Thymus (tissue), 14 donors: ENCODE measurements at places on chromosomes 1 and 21. TPM values are rescaled to one million over a fixed set of nuclear protein-coding genes. Genes with fewer than 3 reads are reported as not detected.
A peak's percentile ranks its signal among the peaks of the same experiment; 100 is the strongest.

- no peaks in the 10 kb centered on the region for H3K36me3 ChIP-seq
- H3K4me3 ChIP-seq, result no peak overlapping the region
- DNase-seq, result no peak
- no peaks in the 10 kb centered on the region for H3K4me1 ChIP-seq
Measured at GRCh38 chr1:154849645-154850131, 20.4 kb downstream of the KCNN3 start.

Gene RUNX1
- total RNA-seq, result 18.5 TPM

GRCh38 chr1:15123925-15124324 lies 29.6 kb upstream of the TMEM51 start:
- no peak overlapping the region for H3K27ac ChIP-seq
- no peak overlapping the region for H3K4me3 ChIP-seq
- no peaks in the 10 kb centered on the region for H3K4me1 ChIP-seq
- H3K36me3 ChIP-seq, result no peaks in the 10 kb centered on the region
- DNase-seq, result no peak

- no peak overlapping the region for H3K27ac ChIP-seq
- no peak for DNase-seq
- H3K4me3 ChIP-seq, result no peak overlapping the region
- no peaks in the 10 kb centered on the region for H3K4me1 ChIP-seq
- no peaks in the 10 kb centered on the region for H3K36me3 ChIP-seq
Measured at GRCh38 chr1:83910461-83910860, 88.5 kb downstream of the TTLL7 start.

Gene GPR25
- 0.05 TPM for total RNA-seq

Gene ZNF593OS
- not detected for total RNA-seq

Gene KISS1
- total RNA-seq, result 0.90 TPM

- peaks cover 10% of the 10 kb centered on the region for H3K4me1 ChIP-seq
- no peaks in the 10 kb centered on the region for H3K36me3 ChIP-seq
- no peak overlapping the region for H3K27ac ChIP-seq
Measured at GRCh38 chr1:65063025-65063424, 85.0 kb upstream of the AK4 start.

Gene C1orf94
- total RNA-seq, result not detected

Gene ACOT11
- 1.3 TPM for total RNA-seq

- no peak overlapping the region for H3K4me3 ChIP-seq
- no peaks in the 10 kb centered on the region for H3K36me3 ChIP-seq
- DNase-seq, result no peak
- no peaks in the 10 kb centered on the region for H3K4me1 ChIP-seq
- H3K27ac ChIP-seq, result no peak overlapping the region
Measured at GRCh38 chr21:27759091-27759659, 792.3 kb upstream of the ADAMTS5 start.

- no peak overlapping the region for H3K4me3 ChIP-seq
- peaks cover 30% of the 10 kb centered on the region for H3K27me3 ChIP-seq
- H3K36me3 ChIP-seq, result no peaks in the 10 kb centered on the region
- no peaks in the 10 kb centered on the region for H3K4me1 ChIP-seq
Measured at GRCh38 chr1:184390889-184391288, 4.1 kb downstream of the C1orf21 start.

- H3K36me3 ChIP-seq, result no peaks in the 10 kb centered on the region
- peak; percentile 24 for DNase-seq
- no peak overlapping the region for H3K27ac ChIP-seq
- no peaks in the 10 kb centered on the region for H3K27me3 ChIP-seq
- H3K4me3 ChIP-seq, result no peak overlapping the region
Measured at GRCh38 chr1:193406901-193407300, 220.5 kb upstream of the B3GALT2 start.

Gene SASS6
- total RNA-seq, result 7.4 TPM

Gene C1orf35
- 17.5 TPM for total RNA-seq

DNA sequence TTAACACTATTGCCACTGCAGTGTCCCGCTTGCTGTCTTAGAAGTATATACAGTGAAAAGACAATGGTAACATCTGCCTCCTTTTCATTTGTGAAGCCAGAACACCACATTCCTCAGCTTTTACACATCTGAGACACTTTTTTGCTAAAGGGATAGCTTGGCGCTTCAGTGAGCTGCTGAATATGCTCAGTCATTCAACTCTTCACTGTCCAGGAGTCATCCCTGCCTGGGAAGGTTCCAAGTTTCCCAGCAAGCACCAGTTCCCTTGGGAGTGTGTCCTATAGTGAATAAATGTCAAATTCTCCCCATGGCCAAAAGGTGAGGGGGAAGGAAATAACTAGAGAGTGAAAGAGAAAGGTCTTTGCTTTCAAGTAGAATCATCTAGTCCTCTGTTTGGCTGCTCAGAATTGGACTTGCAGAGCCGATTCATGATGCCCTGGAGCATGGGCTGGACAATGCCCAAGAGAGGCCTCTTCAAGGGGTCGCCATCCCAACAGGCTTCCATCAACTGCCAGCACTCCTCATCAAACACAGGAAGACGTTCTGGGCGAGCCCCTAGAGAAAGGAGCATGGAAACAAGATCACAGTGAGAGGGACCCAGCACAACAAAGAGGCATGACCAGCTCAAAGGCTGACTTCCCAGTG lies 25.5 kb upstream of the RBBP5 start:
- no peak overlapping the region for H3K27ac ChIP-seq
- no peaks in the 10 kb centered on the region for H3K4me1 ChIP-seq
- H3K27me3 ChIP-seq, result no peaks in the 10 kb centered on the region

GRCh38 chr1:51916587-51917405 lies 38.3 kb upstream of the NRDC start:
- DNase-seq, result no peak
- no peaks in the 10 kb centered on the region for H3K4me1 ChIP-seq
- H3K27ac ChIP-seq, result no peak overlapping the region
- peaks cover 2% of the 10 kb centered on the region for H3K27me3 ChIP-seq
- H3K4me3 ChIP-seq, result no peak overlapping the region

DNA sequence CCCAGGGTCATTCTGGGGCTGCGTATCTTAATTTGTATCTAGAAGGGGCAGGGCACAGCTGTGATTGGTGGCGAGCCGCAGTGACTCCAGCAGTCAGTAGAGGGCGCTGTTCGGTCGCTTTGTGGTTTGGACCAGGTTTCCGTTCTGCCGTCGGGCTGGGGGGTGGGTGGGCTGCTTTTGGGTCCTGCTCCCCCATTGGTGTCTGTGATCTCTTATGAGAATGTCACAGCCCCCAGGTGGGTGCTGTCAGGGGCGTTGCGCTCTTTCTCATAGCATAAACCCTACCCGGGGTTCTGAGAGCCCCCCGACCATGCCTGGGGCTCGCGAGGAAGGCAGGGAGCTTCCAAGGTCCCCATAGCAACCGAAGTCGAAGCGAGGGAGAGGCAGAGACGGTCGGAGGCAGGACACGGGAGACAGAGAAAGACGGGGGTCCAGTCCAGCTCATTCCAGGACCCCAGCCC lies 5.4 kb downstream of the TFF3 start:
- no peaks in the 10 kb centered on the region for H3K36me3 ChIP-seq
- no peak overlapping the region for H3K4me3 ChIP-seq
- no peak overlapping the region for H3K27ac ChIP-seq
- DNase-seq, result peak; percentile 63

Gene SERPINC1
- total RNA-seq, result 0.14 TPM

DNA sequence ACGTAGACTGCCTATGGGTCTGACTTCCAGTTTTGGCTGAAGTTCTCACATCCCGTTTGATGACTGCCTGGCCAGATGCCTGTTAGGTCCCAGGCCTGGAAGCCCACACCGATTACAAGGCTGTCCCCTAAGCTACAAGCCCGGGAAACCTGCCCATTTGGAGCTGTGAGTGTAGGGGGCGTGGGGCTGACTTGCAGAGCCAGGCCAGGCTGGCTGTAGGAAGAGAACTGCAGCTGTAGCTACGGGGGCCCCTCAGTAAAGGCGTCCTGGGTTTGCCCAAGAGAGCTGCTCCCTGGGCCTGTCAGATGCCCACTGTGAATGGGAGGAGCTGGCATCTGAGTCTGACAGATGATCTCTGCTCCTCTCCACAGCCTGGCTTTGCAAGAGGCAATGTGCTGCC lies 199.7 kb downstream of the CAMTA1 start:
- H3K27ac ChIP-seq, result no peak overlapping the region
- no peaks in the 10 kb centered on the region for H3K4me1 ChIP-seq
- DNase-seq, result no peak
- H3K36me3 ChIP-seq, result no peaks in the 10 kb centered on the region
- H3K4me3 ChIP-seq, result no peak overlapping the region

DNA sequence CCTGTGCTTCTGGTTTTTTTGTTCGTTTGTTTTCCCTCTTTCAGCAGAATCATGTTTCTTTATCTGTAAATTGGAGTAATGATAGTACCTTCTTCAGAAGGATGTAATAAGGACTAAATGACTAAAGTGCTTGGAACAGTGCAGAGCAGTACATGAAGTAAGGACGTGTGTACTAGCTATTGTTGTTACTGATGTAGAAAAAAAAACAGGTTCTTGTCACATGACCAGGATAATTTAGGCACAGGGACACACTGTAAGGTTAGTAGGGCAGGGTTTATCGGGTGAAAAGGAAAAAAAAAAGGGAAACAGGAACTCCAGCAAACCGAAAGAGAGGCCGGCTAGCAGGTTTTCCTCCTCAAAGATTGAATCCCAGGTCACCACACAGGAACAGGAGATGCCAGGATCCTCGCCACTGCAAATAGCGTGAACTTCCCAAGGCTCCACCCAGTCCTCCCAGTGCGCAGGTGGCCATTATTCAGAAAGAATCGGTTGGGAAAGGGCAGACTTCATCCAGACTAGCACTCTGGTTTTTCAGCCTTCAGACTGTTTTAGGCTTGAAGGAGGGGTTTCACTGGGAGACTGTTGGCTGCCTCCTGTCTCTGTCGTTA lies 63.8 kb upstream of the PRRC2C start:
- no peaks in the 10 kb centered on the region for H3K36me3 ChIP-seq
- H3K27me3 ChIP-seq, result no peaks in the 10 kb centered on the region
- H3K4me1 ChIP-seq, result no peaks in the 10 kb centered on the region
- no peak overlapping the region for H3K27ac ChIP-seq
- H3K4me3 ChIP-seq, result no peak overlapping the region
